Fibroblast of skin of right biceps (primary cell): ENCODE measurements at places on chromosomes 3 and 15.

GRCh38 chr15:75921732-75922703, 18.3 kb downstream of the FBXO22 start:
- peak; percentile 66 for DNase-seq

DNA sequence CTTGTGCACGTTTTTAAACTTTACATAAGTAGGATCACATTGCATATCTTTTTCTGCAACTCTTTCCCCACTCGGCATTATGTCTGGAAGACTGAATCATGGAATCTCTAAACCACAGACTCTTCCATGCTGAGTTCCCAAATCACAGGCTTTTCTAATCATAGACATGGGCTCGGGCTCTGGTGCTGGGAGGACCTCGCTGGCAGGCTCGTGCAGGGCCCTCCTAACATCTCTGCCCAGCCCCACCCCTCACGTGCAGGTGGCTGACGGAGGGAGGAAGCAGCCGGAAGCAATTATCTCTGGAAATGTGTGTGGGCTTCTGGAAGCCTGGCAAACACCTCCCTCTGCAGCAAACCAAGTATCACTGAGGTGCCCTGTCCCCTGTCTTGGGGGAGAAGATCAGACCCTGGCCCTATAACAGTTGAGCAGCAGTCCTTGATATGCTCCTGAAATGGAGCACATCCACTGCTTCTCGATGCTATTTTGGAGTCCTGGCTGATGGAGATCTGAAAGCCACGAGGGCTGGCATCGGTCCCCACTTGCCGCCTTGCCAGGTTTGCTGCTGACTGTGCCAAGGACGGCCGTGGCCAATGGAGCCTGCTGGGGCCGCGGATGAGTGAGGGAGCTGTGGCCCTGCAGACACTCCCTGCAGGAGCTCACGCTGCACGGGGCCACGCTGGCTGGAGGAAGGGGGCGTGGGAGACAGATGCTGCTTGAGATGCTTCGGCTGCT, 4.4 kb upstream of the IQSEC1 start:
- DNase-seq: peak; percentile 41

DNA sequence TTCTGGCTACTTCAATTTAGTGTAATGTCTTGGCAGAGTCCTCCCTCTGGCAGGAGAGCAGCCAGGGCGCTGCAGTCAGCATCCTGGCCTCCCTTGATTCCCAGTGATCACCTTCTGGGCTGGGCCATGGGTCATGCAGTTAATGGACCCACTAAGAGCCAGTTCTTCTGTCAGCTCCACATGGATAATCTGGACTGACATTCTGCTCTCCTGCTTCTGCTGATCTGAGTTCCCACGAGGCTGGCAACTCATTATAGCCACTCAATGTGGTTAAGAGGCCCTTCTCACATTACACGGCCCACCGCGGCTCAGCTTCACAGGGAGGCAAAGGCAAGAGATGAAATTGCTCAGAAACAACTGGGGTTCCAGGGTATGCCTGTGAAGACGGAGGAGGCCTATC, 94.0 kb downstream of the WDR76 start:
- peak; percentile 59 for DNase-seq

GRCh38 chr3:69330891-69331400, 54.9 kb downstream of the FRMD4B start:
- no peak for DNase-seq

GRCh38 chr3:85081191-85081906, 122.6 kb downstream of the CADM2 start:
- peak; percentile 1 for DNase-seq

GRCh38 chr3:107347751-107348150, 29.5 kb upstream of the CCDC54 start:
- DNase-seq: no peak

DNA sequence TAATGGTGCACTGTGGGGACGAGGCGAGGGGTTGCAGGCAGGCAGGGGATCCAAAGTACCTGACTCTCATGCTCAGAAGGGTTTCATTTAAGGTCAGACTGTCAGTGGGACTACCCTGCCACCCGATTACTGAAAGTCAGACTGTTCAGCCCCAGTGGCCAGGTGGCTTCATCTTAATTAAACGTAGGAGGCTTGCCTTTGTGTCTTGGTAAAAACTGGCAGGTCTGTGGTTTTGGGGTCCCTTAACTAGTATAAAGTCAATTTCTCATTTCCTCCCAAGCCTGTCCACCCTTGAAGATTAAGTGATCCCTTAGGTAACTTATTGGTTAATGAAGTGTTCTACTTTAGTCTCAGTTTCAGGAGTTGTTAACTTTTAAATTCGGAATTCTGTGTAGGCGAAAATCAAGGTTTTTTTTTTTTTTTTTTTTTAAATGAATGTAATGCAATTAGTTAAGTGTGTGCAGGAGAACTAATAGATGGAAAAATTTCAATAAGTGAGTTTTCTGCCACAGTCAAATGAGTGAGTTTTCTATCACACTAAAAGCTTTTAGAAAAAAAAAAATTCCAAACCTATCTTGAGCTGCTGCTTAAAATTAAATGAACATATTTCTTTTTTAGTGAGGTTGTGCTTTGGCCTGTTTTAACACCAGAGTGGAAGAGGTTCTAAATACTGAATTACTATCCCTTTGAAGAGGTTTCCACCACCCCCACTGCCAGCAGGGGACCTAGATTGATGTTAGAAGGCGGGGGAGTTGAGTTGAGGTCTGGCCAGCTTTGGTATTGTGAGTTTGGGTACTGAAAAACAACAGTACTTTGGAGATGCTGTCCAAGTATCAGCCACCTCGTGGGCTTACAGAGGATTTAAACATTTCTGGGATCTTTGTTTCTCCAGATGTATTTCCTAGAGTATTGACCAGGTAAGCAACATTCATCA, 15.2 kb downstream of the ITPR1 start:
- no peak for DNase-seq

- DNase-seq: peak; percentile 58
These were observed 42.0 kb upstream of the MEIS2 start for GRCh38 chr15:37142371-37142770.

GRCh38 chr3:100802126-100802525, 92.8 kb downstream of the TFG start:
- DNase-seq: peak; percentile 79

- DNase-seq: no peak
These were observed 65.7 kb downstream of the KLF15 start for GRCh38 chr3:126291537-126291936.

- no peak for DNase-seq
These were observed 1.9 kb downstream of the ROBO1 start for GRCh38 chr3:79765911-79766310.
